RPMI7951 (cell line): ENCODE measurements at places on chromosomes 4 and X.

DNA sequence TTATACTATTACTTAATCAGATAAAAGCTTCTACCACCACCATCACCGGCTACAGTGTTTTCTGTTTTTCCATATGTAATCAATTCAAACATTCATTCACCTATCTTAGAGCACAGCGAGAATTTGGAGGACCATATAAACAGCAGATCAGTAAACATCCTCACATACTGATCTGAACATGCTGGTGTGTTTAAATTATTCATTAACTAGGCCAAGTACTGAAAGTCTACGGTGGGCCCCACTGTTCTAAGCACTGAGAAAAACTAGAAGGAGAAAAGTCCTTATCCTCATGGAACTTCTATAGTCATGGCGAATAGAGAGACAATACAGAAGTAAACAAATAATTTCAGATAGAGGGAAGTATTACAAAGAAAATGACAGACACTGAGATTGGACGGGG is 176.6 kb downstream of the NR3C2 start:
- DNase-seq = no peak

GRCh38 chrX:29419774-29420553 is 795.4 kb upstream of the MAGEB2 start:
- DNase-seq = peak; percentile 1

DNA sequence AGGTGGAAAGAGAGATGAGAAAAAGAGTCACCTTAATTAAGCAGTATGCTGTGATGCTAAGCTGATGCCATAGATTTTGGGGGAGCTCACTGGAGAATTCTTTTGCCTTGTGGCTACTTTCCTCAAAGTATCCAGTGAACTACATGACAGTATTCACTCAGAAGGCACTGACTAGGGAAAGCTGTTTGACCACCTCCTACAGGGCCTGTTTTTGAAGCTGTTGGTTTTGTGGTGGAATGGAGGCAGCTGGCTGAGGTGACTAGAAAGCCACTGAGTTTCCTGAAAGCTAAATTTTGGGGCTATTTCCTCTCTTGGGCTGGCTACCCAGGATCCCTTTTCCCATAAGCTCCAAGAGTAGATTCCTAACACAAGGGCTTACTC is 124.8 kb upstream of the EOLA2 start:
- no peak for DNase-seq

- no peak for DNase-seq
Observed at GRCh38 chr4:138666366-138666765, 349.2 kb upstream of the NOCT start.

- no peak for DNase-seq
Observed at GRCh38 chr4:182155806-182156205, 87.4 kb upstream of the TENM3 start.

GRCh38 chrX:110087485-110088356 is 84.8 kb downstream of the TMEM164 start:
- peak; percentile 90 for DNase-seq

- DNase-seq = no peak
Observed at GRCh38 chrX:11427453-11428071, 134.3 kb downstream of the AMELX start.

DNA sequence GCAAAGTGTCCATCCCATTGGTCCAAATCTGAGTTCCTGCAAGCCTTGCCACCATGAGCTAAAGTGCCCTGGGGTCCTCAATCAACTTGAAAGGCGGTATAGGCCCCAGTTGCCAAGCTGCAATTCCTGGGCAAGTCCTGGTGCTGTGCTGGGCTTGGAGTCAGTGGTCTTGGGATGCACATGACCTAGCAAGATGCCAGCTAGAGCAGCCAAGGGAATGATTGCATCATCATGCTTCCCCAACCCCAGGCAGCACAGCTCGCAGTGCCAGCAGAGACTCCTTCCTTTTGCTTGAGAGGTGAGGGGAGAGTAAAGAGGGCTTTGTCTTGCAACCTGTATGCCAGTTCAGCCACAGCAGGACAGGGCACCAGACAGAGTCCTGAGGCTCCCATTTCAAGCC is 50.5 kb downstream of the KCNIP4 start:
- no peak for DNase-seq

DNA sequence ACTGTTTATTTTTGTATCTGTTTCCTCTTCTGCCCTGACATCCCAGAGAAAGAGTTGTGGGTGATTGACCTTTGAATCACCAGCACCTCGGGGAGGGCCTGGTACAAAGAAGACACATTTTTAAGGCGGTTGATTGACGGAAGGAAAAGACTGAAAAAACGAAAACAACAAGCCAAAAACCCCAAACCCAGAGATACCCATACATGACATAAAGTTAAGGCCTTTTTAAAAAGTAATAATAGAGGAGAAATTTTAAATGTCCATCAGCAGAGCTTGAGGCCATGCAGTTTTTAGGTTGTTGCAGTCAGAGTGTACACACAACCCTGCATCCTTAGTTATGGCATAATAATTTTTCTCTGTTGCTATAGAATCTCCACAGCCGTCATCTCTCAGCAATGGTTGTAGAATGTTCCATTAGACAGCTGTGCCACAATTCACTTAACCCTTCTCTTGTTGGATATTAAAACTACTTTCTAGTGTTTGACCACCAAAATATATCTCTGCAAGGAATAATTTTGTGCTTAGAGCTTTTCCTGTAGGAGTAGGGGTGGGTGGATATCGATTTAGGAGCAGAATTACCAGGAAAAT is 110.2 kb downstream of the GNL3L start:
- no peak for DNase-seq
